CD4-positive, alpha-beta T cell (primary cell): ENCODE measurements at places on chromosomes 11 and 22. TPM values are rescaled to one million over a fixed set of nuclear protein-coding genes. Genes with fewer than 3 reads are reported as not detected.

DNA sequence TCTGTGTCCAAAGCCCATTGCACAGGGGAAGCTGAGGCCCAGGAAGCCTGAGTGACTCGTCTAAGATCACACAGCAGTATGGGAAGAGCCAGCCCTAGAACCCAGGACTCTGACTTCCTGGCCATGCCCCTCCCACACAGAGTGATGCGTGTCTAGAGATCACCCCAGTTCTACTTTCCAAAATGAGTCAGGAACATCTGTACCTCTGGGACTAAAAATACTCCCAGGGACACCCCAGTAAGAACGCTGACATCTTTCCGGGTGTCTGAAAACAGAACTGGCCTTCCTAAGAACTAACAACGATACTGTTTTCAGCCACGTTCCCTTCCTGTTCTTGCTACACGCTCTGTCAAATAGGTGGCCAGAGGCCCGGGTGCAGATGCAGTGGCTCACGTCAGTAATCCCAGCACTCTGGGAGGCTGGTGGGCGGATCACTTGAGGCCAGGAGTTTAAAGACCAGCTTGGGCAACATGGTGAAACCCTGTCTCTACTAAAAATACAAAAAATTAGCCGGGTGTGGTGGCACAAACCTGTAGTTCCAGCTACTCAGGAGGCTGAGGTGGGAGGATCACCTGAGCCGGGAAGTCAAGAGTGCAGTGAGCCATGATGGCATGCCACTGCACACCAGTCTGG, 21.7 kb upstream of the PDGFB start:
- no peak for DNase-seq

- DNase-seq: no peak
These were observed 39.4 kb downstream of the C22orf42 start for GRCh38 chr22:32119568-32120235.

DNA sequence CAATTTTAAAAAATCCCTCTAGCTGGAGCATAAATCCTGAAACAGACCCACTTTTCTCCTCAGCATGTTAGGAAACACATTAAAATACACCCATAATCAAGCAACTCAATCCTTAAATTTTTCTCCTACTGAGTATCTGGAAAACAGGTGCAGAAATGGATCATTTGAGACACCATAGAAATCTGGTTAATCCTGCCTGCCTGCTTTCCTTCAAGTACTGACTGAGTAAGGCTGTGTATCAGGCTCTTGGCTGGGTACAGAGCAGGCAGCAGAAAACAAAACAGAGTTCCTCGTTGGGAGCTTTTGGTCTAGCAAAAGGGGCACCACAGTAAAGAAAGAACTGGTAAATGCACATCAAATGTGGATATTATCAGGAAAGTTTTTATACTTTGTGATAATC, 1.9 kb downstream of the KCNQ1OT1 start:
- no peak for DNase-seq

DNA sequence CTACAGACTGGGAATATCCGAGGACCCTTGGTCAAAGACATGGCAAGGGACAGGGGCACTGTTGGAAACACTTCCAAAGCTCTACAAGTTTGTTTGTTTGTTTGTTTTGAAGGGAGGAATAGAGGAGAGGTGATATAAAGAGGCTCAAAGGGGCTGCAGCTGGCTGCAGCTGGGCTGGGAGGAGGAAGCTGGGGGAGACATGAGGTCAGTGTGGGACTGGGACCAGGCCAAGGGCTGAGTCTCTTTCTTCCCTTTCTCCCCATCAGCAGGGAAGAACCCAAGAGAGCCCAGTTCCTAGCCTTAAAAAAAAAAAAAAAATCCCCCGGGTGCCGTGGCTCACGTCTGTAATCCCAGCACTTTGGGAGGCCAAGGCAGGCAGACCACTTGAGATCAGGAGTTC, 5.0 kb downstream of the RHOG start:
- DNase-seq: no peak

DNA sequence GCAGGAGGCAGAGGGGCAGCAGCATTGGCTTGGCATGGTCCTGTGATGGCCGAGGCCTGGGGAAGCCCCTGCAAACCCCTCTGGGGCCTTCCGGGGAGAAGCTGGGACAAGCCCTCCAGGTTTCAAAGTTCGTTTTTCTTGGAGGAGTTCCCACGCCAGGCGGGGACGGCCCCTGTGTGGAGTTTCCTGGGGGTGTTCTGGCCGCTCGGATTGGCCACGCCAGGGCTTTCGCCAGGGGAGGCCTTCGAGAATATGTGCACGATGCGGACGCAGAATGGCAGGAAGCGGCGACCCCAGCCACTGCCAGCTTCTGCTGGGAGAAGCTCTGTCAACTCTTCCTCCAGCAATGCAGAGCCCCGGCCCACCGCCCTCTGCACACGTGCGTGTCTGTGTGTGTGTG, 102.3 kb upstream of the ASPHD2 start:
- no peak for DNase-seq

Gene SLC15A3
- 11.9 TPM for total RNA-seq

Gene OSM
- 13.9 TPM for total RNA-seq

- DNase-seq: no peak
These were observed 20.2 kb downstream of the ATG13 start for GRCh38 chr11:46637546-46637945.

DNA sequence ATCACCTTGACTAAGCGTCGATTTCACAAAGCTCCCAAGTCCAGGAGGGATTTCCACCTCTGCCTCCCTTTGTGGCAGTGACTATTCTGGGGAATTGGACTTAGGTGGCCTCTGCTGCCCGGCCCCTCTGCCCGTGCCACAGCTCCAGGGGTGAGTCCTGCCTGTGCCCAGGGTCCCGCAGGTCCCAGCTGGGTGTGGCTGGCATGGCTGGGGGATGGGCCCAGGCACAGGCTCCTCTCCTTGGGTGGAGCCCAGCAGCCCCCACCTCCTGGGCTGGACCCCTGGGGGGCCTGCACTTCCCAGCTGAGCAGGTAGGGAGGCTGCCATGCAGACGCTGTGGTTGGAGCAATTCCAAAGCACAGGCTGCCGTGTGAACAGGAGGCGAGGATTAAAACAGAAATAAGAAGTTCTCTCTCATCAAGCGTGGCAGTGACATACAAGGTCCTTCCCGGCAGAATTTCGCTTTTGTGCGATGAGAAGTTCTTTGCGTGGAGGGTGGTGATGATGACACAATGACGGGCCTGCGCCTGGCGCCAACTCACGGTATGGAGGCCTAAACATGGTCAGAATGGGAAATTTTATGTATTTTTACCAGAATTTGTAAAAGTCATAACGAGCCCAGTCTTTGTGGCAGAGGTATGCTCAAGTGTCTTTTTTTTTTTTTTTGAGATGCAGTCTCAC, 107.3 kb downstream of the BRD1 start:
- no peak for DNase-seq

Gene OR2AG1
- total RNA-seq: not detected

GRCh38 chr22:50717709-50718351, 20.2 kb upstream of the ACR start:
- no peak for DNase-seq

DNA sequence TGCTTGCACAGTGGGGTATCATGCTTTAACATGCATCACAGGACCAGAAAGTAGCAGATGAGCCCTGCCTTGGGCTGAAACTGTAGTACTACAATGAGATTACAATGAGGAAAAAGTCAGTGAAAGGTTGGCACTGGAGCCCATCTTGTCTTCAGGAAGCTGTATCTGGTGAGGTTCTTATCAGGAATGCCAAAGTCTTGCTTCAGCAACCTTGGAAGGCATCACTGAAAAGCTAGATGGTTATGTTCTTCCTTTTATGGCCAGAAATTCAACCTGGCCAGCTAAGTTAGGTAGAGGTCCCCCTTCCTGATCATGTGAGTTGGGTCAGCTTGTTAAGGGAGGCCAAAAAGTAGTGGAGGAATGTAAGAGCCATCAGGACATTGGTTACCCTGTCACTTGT, 254.0 kb upstream of the FAT3 start:
- DNase-seq: no peak

Gene LMNTD2
- 8.2 TPM for total RNA-seq

Gene MRGPRE
- not detected for total RNA-seq

DNA sequence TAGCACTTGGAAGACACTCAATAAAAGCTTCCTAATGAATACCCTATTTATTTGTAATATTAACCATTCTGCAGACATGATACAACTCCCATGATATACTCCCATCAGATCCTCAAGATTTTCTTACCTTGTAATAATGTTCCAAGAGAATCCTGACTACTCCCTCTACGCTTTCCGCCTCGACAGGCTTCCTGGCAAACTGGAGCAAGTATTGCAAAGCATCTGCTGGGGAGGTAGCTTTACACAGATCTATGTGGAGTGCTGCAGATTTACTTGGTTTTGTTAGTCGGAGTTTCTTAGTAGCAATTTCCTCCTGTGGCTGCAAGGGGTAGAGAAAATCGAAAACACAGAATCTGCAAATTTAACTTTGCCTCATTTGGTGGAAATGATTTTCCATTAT, 3.5 kb downstream of the INTS4 start:
- DNase-seq: no peak

- no peak for DNase-seq
These were observed 17.1 kb downstream of the OTOG start for GRCh38 chr11:17563961-17564686.

- DNase-seq: no peak
These were observed 9.2 kb upstream of the ALX4 start for GRCh38 chr11:44319170-44319551.

GRCh38 chr11:60124802-60125432, 36.5 kb downstream of the MS4A2 start:
- DNase-seq: no peak

DNA sequence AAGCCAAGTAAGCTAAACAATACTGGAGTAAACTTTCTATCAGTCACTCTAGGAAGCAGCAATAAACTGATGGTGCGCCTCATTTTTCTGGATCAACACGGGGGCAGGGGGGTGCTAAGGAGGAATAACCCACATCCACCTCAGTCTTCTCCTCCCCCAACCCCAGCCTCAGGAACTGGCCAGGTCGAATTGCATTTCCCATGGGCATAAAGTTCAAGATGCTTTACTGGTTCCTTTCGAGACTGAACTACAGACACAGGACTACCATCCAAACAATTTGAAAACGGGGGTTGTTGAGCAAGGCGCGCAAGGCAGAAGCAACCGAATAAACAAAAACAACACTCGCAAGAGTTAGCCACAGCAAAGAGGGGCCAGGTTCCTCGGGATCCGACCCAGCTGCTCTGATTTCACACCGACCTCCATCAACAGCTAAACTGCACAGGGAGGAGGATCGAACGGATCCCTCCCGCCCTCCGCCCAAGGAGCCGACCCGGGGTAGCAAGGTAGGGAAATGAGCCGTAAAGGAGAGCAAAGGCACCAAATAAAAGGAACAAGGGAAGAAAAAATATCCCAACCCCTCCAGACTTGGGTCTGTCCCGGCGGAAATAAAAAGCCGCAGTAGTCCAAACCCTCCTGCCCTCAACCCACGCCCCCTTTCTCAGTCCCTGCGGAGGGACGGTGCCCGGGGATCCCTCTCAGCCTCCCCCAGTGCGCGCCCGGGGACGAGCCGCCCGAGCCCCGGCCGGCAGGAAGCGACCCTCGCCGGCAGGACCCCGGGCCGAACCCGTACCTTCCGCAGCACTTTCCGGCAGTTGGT, 801 bp downstream of the SESN3 start:
- DNase-seq: peak; percentile 55

- DNase-seq: no peak
These were observed 8.6 kb downstream of the MOB2 start for GRCh38 chr11:1478011-1478410.

DNA sequence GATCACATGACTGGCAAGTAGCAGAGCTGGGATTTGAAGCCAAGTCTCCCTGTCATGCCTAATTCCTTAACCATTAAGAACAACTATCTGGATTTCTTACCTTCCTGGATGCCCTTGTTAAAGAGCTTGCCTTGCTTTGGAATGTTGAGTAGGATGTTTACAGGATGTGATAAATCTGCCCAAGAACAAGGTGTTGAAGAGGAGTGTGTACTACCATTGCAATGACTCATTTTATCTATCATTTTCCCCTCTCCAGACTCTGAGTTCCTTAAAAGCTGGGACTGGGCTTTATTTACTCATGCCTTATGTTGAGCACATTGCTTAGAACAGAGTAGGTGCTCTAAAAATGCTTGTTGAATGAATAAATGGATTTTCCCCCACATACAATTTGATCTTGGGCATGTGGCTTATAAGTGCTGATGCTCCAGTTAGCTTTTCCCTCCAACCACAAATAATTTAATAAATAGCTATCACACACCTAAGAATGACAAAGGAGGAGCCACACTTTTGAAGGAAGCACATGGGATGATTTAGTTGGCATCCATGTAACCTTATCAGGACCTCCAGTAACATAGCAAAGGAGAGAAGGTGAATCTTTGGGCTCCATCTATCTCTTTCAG, 268.6 kb upstream of the SESN3 start:
- DNase-seq: no peak

- no peak for DNase-seq
These were observed 12.6 kb downstream of the OMP start for GRCh38 chr11:77115181-77115611.

- no peak for DNase-seq
These were observed 5.4 kb upstream of the TMEM86A start for GRCh38 chr11:18692941-18693760.

DNA sequence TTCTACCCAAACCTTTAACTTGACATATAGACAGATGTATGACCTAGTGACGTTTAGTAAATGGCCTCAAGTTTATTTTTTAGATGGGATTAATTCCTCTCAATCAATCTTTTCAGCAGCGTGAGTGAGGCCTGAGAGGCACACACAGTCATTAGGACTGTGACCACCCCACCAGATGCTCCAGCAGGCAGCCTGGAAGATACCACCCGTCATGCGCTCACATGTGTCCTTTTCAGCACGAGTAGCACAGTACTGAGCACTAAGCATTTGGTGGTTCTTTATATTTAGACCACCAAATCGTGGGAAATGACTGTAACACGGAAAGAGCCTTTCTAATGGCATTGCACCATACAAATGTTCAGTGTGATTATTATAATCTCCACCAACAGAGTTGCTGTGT, 354.6 kb upstream of the DDI1 start:
- DNase-seq: no peak

DNA sequence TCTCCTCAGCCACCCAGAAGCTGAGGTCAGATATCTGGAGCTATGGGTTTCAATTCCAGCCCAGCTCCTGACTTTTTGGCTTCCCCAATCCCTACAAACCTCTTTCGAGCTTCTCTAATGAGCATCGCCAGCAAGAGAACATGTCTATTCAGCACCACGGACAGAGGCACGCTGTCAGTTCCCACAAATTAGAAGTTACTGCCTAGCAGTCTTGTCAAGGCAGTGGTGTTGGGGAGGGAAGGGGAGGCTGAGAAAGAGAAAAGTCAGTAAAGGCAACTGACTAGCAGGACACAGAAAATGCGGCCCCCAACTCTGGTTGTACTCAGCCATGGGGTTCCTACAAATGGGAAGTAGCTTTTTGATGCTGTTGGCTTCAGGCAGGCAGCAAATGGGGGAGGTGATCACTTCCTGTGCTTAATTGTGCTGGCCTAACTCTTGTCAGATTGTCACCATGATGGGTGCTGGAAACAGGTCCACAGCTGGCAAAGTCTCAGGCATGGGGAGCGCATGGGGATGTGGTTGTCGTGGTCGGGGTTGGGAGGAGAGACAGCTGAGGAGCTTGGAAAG, 205.9 kb downstream of the ST3GAL4 start:
- peak; percentile 4 for DNase-seq

DNA sequence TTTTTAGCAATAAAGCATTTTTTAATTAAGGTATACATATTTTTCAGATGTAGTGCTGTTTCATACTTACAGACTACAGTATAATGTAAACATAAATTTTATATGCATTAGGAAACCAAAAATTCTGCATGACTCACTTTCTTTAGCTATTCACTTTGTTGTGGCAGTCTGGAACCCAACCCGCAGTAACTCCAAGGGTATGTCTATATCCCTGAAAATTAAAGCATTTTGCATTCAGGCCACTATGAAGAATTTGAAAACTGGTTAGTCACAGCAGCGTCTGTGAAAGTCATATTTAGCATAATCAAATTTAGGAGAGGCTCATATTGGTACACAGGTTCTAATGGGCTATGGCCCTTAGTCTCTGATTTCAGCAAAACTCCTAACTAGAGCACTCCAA, 46.8 kb downstream of the BBOX1 start:
- no peak for DNase-seq
